Amygdala (tissue), 56 donors: ENCODE measurements at places on chromosomes 3 and 15.

GRCh38 chr3:117117188-117117936 is 407.8 kb downstream of the TUSC7 start:
- no peak for DNase-seq

DNA sequence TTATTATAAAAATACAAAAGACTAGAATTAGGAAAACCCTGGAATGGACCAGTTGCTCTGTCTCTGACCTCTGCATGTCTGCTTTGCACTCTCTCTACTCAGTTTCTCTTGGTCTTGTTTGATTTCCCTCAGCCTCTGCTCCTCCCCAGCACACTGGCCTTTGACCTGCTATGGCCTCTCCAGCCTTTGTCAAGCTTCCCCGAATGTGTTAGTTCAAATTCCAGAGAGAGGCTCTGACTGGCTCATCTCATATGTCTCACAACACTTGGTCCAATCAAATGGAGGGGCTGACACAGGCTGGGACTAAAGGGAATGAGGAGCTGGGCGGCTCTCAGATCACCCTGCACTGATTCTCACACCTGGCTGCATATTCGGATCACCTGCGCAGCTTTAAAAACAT is 52.4 kb upstream of the CMTM8 start:
- DNase-seq, result no peak

- DNase-seq, result no peak
Measured at GRCh38 chr3:195812366-195812765, 637 bp upstream of the MUC4 start.

GRCh38 chr3:44952689-44953088 is 23.3 kb downstream of the ZDHHC3 start:
- no peak for DNase-seq

- DNase-seq, result no peak
Measured at GRCh38 chr3:15300323-15301078, 31.9 kb downstream of the SH3BP5 start.
